ENCODE measurements at places on chromosomes 3 and 15.

DNA sequence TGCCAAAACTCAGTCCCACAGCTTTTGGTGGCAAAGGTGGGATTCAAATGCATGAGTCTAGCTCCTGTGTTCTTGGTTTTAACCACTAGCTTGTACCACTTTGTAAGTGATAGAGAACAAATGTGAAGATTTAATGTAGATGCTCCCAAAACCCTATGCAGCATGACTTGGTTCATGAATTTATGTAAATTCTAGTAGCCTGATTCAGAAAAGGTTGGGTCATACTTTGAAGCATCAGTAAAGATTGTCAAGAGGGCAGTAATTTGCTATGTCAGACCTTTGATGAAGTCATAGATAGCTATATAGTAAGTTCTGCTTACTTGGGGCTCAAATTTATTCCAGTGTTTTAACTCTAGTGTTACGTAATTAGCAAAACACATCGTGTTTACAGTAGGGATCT is 75.6 kb downstream of the VPS8 start:
- no peak for DNase-seq

- DNase-seq, result no peak
Observed at GRCh38 chr3:135982922-135983581, 17.5 kb downstream of the PPP2R3A start.

GRCh38 chr3:55873523-55874254 is 386.6 kb upstream of the WNT5A start:
- no peak for DNase-seq

GRCh38 chr3:171732756-171733155 is 77.5 kb downstream of the PLD1 start:
- no peak for DNase-seq

DNA sequence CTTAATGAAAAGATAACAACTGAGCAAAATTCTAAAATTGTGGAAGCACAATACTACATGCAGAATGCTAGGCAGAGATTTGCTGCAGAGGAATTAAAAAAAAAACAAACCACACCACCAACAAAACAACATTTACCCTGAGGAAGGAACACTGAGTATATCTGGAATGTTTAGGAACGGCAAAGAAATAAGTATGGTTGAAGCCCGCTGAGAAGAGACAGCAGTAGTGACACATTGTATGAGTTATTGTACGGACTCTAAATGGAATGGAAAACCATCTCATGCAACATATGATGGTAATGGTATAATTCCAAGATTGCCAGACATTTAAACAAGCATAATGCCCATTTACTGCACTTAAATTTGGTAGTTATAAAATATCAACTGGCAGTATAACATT is 568.2 kb upstream of the CCDC54 start:
- DNase-seq, result no peak

- DNase-seq, result peak; percentile 51
Observed at GRCh38 chr3:149473357-149474249, 894 bp upstream of the TM4SF4 start.

- DNase-seq, result no peak
Observed at GRCh38 chr15:85760531-85761371, 34.0 kb downstream of the KLHL25 start.

GRCh38 chr15:82970078-82970686 is 15.8 kb upstream of the RAMAC start:
- DNase-seq, result no peak

DNA sequence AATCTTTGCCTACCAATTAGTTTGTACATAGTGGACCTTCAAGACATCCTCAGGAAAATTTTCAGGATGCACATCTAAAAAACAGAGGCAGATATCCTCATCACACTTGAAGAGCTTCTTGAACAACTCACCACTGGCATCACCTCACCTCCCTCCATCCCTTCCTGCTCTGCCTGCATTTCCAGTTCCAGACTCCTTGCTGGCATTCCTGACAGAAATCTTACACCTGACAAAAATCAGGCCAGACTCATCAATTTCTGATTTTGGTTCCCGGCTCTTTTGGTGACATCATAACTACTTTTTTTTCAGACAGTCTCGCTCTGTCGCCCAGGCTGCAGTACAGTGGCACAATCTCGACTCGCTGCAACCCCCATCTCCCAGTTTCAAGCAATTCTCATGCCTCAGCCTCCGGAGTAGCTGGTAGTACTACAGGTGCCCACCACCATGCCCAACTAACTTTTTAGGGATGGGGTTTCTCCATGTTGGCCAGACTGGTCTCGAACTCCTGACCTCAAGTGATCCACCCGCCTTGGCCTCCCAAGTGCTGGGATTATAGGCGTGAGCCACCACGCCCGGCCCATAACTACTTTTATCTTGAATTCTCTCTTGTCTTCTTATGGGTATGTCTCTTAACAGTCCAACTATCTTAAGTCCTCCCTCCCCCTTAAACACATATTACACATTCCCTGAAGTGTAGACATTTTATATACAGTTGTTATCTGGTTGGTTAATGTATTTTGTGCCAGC is 216.6 kb upstream of the IL12A start:
- DNase-seq, result no peak

DNA sequence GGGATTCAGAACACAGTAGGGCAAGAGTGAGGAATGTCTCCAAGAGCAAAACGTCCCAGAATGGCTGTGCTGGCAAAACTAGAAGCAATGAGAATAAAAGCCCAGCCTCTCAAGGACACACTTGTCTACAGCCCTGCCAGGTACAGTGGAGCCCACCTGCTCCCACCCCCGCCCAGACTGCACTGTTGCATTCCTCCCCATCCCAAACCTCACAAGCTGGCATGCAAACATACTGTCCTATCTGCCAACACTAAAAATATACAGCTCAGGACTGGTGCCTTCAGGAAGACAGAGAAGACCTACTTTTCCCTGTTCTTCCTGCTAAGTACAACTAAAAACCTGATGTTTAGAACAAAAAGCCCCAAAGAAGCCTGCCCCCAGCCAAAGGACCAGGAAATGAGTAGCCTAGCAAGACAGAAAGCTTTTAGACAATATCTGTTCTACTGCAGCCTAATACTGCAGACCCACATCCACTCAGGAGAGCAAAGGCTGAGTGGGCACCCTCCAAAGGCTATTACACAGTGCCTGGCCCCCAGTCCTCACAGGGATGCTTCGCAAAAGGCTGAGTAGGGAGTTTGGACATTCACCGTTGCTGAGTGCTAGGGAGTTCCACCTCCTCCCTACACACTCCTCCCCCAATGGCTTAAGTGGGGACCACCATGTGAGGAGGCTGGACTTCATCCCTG is 13.5 kb downstream of the OCA2 start:
- DNase-seq, result no peak

GRCh38 chr15:42048080-42048820 is 27.4 kb upstream of the PLA2G4E start:
- DNase-seq, result no peak

- DNase-seq, result no peak
Observed at GRCh38 chr15:33506781-33507296, 196.1 kb downstream of the RYR3 start.

- DNase-seq, result no peak
Observed at GRCh38 chr15:77481670-77482069, 61.0 kb downstream of the HMG20A start.

- DNase-seq, result no peak
Observed at GRCh38 chr15:90624278-90624981, 92.7 kb upstream of the BLM start.

DNA sequence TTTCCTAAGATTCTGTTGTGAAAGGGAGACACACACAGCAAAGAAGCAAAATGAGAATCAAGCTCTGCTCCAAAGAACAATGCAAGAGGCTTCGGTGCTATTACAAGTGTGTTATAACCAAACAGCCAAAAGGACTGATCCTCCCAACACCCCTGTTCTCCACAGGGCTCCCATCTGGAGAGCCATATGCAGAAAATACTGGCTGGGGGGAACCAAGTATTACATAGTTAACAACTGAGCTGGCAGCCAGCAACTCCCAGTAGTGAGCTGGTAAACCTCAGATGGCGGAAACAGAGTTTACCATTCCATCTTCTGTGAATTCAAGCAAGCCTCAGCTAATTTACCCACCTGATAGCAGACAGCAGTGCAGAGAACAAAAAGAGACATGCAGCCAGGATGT is 156.4 kb downstream of the NTRK3 start:
- DNase-seq, result no peak

- DNase-seq, result peak; percentile 8
Observed at GRCh38 chr3:72155391-72156064, 370.6 kb upstream of the PROK2 start.

DNA sequence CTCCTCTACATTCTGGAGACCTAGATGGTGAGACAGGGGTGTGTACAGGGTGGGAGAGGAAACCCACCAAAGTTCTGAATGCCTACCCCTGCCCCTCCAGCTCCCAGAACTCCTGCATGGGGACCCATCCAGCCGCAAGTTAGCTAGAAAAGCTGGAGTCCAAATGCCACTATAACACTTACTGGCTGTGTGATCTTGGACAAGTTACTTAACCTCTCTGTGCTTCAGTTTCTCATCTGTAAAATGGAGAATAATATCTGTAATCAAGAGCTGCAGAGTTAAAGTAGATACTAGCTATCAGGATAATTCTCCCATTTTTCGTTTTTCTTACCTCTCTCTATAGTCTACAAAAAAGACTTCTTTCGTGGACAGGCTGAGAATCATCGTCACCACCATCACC is 63.4 kb downstream of the ADCY5 start:
- DNase-seq, result no peak

DNA sequence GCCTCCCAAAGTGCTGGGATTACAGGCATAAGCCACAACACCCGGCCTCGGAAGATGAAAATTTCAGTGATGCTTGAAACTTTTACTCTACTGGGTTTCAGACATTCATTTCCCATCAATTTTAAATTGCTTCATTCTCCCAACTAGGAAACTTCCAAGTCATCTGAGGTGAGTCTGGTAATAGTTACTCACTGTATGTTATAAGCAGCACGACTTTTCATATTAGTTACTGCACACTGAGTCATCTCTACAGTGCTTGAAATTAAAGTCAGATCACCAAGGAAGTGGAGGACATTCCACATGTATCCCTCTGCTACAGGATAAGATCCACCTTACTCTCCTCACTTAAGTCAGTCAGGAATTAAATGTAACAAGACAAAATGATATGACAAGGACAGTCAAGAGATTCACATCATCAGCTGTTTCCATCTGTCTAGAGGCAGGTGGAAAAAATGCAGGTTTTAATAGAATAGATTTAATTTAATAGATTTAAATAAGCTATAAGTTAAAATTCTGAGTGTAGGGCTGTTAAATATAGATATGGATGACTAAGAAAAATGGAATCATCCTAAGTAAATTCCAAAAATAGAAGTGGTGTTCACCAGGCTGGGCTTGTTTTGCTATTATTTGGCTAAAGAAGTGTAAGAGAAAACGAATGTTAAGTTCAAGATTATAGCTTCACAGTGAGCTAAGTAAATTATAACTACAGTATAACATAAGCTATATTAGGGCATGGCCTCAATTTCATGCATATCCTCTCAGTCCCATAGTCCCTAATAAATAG is 104.4 kb downstream of the TMCO5A start:
- DNase-seq, result no peak

DNA sequence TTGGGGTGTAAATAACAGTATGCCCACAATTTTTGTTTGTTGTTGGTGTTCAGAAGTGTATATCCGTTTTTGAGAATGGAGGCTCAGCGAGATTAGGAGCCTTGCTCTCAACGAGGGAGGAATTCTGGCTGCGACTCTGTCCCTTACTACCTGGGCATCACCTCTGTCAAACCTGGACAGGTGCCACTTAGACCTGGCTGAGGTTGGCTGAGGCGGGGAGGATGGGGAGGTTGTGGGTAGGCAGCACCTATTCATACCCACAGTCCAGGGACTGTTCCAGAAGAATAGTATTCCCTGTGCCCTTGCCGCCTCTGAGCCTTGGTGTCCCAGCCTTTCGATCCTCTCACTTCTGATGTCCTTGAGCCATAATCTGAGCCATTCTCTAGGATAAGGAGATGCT is 99.9 kb downstream of the LINGO1 start:
- DNase-seq, result no peak

DNA sequence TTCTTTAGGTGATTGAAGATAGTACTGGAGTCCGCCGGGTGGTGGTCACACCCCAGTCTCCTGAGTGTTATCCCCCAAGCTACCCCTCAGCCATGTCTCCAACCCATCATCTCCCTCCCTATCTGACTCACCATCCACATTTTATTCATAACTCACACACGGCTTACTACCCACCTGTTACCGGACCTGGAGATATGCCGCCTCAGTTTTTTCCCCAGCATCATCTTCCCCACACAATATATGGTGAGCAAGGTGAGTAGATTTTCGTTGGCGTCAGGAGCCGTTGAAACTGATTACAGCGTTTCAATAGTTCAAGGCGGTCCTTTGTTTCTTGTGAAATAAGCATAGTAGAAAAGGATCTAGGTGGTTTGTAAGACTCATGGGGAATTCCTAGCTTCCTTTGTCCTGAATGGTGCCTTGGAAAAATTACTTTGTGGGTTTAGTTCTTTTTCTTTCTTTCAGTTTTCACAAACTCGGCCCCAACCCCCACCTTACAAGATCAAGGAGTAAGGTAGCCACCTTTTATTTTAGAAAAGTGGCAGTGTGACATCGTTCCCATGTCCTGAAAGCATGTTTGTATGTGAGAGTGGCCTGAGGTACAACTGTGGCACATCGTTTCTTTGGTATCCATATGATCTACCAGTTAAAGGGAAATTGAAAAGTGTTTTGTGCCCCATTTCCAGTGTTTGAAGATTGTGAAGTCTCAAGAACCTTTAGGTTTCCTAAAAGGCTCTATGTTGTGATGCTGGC is 200.6 kb downstream of the GHSR start:
- no peak for DNase-seq

- DNase-seq, result no peak
Observed at GRCh38 chr3:87810452-87811016, 248.3 kb downstream of the CGGBP1 start.

DNA sequence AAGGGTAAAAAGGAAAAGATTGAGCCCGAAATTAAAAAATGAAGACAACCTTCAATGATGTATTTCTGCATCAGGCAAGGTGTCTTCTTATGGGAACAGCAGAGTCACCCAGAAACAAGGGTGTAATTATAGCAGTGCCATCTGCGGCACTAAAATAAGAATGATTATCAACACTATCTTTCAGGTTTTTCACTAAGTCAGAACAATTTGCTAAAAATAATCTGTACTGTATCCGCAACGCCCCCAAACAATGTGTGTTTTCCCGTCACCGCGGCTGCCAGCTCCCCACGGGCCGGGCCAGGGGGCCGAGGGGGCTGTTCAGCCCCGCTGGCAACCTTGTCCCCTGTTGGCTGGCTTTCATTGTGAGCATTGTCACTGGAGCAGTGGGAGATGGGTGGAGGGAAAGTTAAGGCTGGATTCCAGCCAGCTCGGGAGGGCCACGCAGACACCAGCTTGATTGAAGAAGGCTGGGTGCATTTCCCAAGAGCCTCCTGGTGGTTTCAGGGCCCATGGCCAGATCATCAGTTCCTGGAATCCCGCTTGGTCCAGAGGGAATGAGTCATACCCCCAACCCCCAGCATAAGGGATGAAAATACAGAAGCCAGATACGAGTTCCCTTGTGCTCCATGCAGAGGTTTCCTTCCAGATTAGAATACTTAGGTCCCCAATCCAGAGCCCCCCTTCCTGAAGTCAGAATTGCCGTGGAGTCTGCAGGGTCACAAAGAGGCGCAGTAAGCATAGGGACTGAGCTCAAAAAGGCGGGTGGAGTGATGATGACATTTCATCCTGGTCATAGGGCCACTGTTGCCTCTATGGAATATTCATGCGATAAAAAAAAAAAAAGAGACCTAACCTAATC is 90.2 kb upstream of the KLF13 start:
- no peak for DNase-seq
